ENCODE measurements at places on chromosomes 6 and 20. TPM values are rescaled to one million over a fixed set of nuclear protein-coding genes. Genes with fewer than 3 reads are reported as not detected.

DNA sequence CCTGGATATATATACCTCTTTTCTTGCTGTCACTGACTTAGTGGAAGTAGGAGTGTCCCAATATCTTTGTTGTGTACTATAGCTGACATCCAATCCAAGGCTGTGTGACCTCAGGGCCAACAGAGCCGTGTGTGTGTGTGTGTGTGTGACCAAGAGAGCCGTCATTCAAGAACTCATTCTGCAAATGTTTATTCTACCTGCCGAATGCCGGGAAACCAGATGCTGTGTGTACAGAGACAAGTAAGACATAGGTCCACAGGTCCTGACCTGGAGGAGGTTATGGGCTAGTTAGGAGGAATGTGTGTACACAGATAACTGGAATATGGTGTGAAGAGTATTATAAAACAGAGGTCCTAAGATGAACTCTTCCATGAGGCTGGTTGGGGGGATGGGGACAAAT lies 190.0 kb downstream of the DHX35 start:
- DNase-seq: no peak

DNA sequence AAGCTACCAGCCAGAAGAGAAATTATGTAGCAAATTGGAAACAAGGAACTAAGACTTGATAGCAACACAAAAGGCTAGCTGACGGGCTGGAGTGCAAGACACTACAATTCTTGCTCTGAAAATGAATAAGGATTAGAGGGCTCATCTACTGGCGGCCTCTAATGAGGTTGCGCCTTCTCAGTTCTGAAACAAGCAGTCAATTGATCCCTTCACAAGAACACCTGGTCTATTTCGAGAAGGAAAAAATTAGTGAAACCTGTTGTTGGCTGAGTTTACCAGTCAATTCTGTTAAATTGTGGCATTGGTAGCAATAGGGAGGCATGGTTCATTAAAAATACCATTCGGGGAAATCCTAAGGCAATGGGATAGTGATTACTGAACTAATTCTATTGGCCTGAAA lies 74.8 kb upstream of the JARID2 start:
- DNase-seq: no peak

DNA sequence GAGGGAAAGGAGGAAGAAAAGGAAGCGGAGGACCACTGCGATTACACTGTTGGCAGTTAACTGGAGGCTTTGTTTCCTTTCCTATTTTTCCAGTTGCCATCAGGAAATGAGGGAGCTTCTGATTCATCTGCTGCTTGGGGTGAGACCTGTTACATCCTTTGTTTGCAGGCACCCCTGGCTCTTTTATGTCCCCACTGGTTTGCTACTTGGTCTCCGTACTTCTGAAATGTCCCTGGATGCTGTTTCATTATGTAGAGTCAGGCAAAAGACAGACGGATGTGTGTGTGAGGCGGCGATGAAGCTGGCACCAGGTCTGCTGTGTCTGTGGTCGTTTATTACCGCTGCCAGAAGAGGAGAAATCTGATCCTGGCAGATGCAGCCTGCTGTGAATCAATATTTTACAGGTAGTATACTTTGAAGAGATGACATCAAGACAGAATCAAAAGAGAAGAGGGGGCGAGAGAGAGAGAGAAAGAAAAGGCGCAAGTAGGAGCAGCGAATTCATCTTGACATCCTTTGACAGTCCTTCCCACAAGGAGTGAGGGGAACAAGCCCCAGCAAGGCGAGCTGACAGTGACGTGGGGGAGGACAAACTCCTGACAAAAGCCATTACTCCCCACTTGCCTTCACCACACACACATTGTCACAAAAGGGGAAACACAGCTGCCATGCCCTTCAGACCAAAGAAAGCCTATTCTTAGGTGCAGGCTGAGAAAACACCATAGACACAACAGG lies 145.9 kb upstream of the FBXL4 start:
- DNase-seq: no peak

DNA sequence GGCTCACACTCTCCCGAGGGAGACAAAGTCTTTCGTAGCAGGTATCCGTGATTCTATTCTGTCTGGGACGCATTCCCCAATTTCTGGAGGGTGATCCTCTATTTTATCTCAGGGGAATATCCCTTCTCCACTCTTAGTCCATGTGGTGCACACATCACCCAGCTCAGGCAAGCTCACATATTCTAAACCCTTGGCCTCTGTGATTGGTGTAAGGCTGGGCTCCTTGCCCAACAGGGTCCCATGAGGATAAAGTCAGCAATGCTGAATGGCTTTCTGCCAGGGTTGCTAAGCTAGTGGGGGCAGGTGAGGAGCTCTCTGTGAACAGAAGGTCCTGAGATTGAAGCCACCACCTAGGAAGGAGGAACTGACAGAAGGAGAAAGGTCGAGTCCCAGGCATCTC lies 137.2 kb downstream of the CDH26 start:
- no peak for DNase-seq

DNA sequence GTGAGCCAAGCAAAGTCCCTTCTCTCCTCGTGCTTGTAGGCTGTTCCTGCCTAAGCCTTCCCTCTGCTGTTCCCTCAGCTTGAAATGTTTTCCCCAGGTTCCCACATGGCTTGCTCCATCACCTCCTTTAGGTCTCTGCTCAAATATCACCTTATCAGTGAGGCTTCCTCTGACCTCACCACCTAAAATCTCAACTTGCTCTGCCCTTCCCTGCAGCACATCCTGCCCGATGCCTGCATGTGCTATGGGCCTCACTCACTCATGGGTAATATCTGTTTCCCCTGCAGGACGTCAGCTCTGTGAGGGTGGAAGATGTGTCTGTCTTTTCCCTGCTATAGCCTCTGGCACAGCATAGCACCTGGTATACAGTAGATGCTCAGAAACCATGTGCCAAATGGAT lies 29.9 kb upstream of the FKBP1A start:
- DNase-seq: no peak

GRCh38 chr20:48458003-48458377 lies 369.8 kb downstream of the PREX1 start:
- DNase-seq: no peak

- no peak for DNase-seq
These were observed 135.5 kb downstream of the CDKAL1 start for GRCh38 chr6:20669571-20670314.

DNA sequence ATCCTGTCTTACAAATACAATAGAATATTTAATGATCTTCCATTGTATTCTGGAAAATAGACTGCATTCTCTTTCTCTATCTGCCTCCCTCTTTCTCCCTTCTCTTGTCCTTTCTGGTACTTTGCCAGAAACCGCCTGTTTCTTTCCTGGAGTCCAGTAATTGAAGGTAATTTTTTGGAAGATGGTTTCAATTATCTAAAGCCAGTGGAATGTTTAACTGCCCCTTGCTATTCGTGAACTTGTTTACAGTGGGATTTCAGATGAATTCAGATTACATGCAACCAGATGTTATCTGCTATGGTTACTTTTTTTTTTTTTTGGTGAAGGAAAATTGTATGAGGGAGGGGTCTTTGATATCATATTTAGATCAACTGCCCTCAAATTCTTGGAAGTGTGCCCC lies 655.5 kb upstream of the FLRT3 start:
- no peak for DNase-seq

GRCh38 chr6:81067057-81067456 lies 685.4 kb downstream of the TENT5A start:
- no peak for DNase-seq

- peak; percentile 85 for DNase-seq
These were observed 80.4 kb upstream of the BTN3A2 start for GRCh38 chr6:26284537-26285142.

DNA sequence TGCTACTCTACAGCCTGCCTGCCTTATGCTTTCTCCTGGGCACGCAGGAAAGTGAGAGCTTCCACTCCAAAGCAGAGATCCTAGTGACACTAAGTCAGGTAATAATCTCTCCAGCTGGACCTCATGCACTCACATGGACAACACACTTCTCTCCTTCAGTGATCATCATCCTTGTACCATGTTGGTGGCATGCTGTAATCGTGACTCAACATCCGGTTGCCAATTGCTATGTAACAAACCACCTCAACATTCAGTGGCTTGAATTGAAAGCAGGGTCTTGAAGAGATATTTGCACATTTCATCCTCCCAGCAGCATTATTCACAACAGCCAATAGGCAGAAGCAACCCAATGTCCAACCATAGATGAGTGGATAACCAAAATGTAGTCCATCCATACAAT lies 40.3 kb upstream of the PPP1R3G start:
- no peak for DNase-seq

DNA sequence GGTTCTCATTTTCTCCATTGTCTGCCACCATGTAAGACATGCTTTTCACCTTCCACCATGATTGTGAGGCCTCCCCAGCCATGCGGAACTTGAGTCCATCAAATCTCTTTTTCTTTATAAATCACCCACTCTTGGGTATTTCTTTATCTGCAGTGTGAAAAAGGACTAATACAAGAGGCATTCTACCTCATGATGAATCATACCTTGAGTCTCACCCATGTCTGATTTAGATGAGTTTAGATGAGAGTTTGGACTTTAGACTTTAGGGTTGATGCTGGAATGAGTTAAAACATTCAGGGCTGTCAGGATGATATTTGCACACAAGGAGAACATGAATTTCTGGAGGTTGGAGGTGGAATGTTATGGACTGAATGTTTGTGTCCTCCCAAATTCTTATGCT lies 545.6 kb downstream of the C6orf118 start:
- DNase-seq: no peak

- DNase-seq: no peak
These were observed 324.9 kb upstream of the CITED2 start for GRCh38 chr6:139699335-139699734.

DNA sequence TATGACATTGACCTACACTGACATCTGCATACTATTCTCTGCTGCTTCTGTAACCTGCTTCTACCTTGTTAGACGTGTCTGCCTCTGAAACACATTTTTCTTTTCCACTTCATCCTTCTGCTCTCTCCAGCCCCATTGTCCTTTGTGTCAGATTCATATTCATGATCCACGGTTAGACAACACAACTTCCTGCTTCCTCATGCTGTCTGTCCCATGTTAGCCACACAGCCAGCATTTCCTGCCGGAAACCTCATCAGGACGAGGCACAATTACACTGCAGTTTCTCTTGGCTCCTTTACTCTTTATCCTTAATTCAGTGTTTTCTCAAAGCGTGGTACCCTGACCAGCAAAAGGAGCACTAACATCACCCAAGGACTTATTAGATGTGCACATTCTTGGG lies 150.2 kb downstream of the TBC1D7 start:
- no peak for DNase-seq

DNA sequence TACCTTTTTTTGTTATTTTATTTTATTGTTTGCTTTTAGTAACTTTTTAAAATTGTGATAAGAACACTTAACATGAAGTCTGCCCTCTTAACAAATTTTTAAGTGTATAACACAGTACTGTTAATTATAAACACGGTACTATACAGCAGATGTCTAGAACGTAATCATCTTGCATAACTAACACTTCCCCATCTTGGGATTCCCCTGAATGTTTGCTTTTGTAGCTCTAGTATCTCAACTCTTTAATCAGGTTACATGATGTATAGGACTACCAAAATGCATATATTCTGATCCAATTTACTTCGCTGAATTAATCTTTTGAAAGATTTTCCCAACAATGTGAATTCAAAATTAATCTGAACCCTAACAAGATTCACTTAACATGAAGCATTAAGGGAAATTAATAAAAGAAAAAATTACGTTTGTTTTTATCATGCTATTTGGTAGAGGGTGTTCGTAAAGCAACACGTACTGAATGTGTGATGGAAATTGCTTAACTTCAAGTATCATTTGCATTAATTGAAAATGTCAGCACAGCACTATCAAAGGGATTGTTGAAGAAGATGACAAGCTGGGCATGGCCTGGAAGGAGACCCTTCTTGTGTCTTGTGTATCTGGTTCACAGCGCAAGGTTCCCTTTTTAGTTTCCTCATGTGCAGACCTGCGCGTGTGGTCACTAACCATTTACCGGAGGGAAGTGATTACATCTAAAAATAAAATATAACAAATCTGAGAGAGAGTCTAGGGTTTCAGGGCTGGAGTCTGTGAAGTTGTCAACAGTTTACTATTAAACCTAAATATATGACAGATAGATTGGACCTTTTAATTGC lies 15.2 kb downstream of the COL19A1 start:
- no peak for DNase-seq

- no peak for DNase-seq
These were observed 70.2 kb downstream of the ANKS1A start for GRCh38 chr6:34959224-34959623.

Gene TSBP1
- total RNA-seq: not detected

Gene SIRPD
- total RNA-seq: not detected

Gene NOTCH4
- 24.4 TPM for total RNA-seq

Gene PPP1R14C
- total RNA-seq: 129 TPM

Gene EDN1
- total RNA-seq: 2.9 TPM

Gene SLC26A8
- not detected for total RNA-seq

Gene BANF2
- not detected for total RNA-seq
